ENCODE measurements at places on chromosomes 6 and 20. TPM values are rescaled to one million over a fixed set of nuclear protein-coding genes. Genes with fewer than 3 reads are reported as not detected.

The TFAP2C gene
- 2.8 TPM for total RNA-seq

The VGLL2 gene
- total RNA-seq: not detected

GRCh38 chr6:105482227-105482844 is 79.5 kb upstream of the PREP start:
- H3K27ac ChIP-seq: peak overlapping the region; percentile 84
- H3K27me3 ChIP-seq: no peaks in the 10 kb centered on the region
- no peak overlapping the region for H3K4me3 ChIP-seq
- DNase-seq: no peak

- no peak for DNase-seq
- no peaks in the 10 kb centered on the region for H3K27me3 ChIP-seq
- no peaks in the 10 kb centered on the region for H3K4me1 ChIP-seq
- no peak overlapping the region for H3K4me3 ChIP-seq
- H3K27ac ChIP-seq: no peak overlapping the region
These were observed 400.0 kb downstream of the CD83 start for GRCh38 chr6:14517516-14518105.

GRCh38 chr6:96015518-96016333 is at the start of gene FUT9:
TSS of gene FUT9 (plus strand) at chr6:96015974. CDS start at chr6:96203156, 187,182 bp downstream.
- no peak within 1 kb of the TSS for H3K27ac ChIP-seq
- no peak for DNase-seq
- no peaks in the 10 kb centered on the region for H3K4me1 ChIP-seq
- peaks cover 12% of the 10 kb centered on the region for H3K27me3 ChIP-seq

GRCh38 chr6:8839626-8840025 is 404.3 kb upstream of the SLC35B3 start:
- no peak for DNase-seq
- peaks cover 3% of the 10 kb centered on the region for H3K27me3 ChIP-seq
- H3K27ac ChIP-seq: no peak overlapping the region

DNA sequence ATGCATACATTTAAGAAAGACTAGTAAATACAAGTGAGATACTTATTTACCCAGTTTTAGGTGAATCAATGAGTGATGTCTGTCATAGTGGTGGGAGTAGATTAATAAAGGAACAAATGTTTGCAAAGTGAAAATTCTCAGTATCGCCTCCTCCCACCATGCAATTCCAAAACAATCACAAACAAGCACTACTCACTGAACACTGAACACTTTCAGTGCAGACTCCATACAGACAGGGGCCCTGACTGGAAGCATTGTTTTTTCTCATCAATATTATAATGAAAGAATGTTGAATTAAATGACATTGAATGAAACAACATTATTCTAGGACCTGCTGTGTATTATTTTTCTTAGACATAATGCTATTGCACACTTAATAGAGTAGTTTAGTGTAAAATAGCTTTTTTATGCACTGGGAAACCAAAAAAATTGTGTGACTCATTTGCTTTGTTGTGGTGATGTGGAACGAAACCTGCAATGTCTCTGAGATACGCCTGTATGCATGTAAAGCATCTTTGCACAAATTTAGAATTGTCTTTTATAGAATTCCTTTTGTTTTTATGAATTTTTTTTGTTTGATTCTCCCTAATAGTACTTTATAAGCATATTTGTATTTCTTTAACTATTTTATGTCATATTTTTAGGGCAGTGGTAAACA is 317.5 kb downstream of the UTRN start:
- H3K4me1 ChIP-seq: no peaks in the 10 kb centered on the region
- DNase-seq: no peak
- no peaks in the 10 kb centered on the region for H3K36me3 ChIP-seq
- no peaks in the 10 kb centered on the region for H3K27me3 ChIP-seq

GRCh38 chr20:41173161-41173721 is 35.9 kb downstream of the PLCG1 start:
- H3K4me1 ChIP-seq: no peaks in the 10 kb centered on the region
- no peaks in the 10 kb centered on the region for H3K27me3 ChIP-seq
- DNase-seq: peak; percentile 18
- H3K4me3 ChIP-seq: no peak overlapping the region
- no peaks in the 10 kb centered on the region for H3K36me3 ChIP-seq

- DNase-seq: no peak
- H3K27me3 ChIP-seq: no peaks in the 10 kb centered on the region
- no peak overlapping the region for H3K4me3 ChIP-seq
- H3K27ac ChIP-seq: no peak overlapping the region
- peaks cover 1% of the 10 kb centered on the region for H3K4me1 ChIP-seq
These were observed 27.8 kb upstream of the MROH8 start for GRCh38 chr20:37207171-37207570.

The HNF4A gene
- 0.28 TPM for total RNA-seq

GRCh38 chr6:14972379-14973067 is 273.3 kb upstream of the JARID2 start:
- H3K4me3 ChIP-seq: no peak overlapping the region
- DNase-seq: no peak
- H3K27ac ChIP-seq: no peak overlapping the region
- no peaks in the 10 kb centered on the region for H3K27me3 ChIP-seq

DNA sequence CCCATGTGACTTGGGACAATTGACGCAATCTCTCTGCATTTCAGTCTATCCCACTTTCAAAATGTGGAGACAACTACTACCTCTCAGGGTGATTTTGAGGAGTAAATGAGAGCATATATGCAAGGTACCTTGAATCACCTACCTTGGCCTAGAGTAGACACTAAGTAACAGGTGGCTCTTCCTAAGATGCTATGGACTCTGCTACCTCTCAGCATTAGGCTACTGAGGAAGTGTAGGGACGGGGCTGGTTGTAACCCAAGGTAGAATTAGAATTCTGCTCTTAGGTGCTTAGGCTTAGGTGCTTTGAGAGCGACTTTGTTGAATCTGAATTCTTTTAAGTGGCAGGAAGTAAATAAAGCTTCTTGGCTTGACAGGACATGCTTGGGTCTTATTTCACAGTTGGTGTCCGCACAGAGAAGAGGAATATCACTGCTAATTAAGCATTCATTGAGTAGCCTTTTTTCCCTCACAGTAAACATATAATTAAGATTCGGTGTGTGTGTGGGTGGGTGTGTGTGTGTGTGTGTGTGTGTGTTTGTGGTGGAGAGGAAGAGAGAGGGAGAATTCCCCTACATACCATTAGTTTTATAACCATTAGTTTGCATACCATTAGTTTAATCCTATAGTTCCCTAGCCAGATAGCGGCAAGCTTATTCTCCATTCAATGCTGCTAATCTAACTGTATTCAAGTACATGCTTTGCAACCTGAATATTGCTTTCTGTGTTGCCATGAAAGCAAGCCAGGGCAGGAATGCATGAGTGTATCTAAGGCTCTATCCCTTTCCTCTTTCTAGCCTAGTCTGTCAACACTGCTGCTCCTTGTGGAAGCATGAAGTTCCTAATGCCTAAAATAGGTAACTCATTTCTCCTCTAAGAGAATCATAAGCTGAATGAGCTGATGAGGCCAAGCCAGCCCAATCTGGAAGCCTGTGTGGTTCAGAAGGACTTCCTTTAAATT is 112.5 kb downstream of the IPCEF1 start:
- H3K27ac ChIP-seq: no peak overlapping the region
- no peak overlapping the region for H3K4me3 ChIP-seq
- no peaks in the 10 kb centered on the region for H3K36me3 ChIP-seq
- H3K4me1 ChIP-seq: no peaks in the 10 kb centered on the region
- DNase-seq: no peak

All from Panc1 (cell line).